ENCODE measurements at places on chromosomes 5 and 9.

GRCh38 chr5:168318240-168318639 lies 26.8 kb downstream of the WWC1 start:
- DNase-seq: no peak

DNA sequence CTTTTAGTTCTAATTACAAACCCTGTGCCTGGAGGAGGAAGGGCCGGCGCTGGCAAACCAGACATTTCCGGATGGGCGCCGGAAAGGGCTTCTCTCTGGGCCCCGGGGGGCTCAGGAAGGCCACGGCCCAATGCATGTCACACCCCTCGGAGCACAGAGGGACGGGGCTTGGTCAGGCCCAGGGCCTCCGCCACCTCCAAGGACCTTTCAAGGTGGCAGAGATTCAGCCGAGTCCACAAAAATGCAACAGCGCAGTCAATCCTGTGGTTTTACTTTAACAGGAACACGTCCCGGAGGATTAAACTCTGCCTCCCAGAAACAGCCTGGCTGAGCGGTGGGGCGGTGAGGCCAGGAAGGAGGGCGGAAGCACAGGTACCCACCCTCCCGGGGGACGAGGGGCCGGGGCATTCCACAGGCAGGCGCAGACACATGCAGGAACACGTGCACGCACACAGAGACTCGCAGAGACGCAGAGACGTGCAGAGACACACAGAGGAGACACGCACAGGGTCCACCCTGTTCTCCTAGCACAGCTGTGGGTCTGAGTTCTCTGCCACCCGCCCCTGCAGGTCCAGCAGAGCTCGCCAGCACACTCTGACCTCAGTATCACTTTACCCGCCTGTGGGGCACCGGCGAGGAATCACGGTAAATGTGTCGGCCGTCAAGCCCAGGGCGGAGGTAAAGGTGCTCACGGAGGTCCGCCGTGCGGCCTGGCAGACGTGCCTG lies 23.0 kb downstream of the SLC9A3 start:
- no peak for DNase-seq

DNA sequence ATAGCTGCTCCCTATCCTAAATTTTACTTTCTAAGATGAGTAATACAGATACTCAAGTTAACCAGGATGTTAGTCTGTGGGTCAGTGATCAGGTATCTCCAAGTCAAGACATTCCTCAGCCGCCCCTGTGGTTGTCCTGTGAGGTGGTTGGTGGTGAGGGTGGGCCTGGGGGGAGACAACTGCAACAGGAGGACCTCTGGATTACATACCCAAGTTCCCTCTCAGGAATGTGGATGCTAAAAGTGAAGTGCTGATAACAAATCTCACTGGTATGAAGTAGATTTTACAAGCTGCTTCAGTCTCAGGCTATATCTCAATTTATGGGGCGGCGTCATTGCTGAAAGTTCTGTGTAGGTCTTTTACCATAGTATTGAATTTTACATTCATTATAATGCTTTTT lies 38.3 kb downstream of the SLC1A3 start:
- DNase-seq: no peak

- no peak for DNase-seq
Measured at GRCh38 chr9:7963026-7963425, 163.4 kb upstream of the DMAC1 start.

DNA sequence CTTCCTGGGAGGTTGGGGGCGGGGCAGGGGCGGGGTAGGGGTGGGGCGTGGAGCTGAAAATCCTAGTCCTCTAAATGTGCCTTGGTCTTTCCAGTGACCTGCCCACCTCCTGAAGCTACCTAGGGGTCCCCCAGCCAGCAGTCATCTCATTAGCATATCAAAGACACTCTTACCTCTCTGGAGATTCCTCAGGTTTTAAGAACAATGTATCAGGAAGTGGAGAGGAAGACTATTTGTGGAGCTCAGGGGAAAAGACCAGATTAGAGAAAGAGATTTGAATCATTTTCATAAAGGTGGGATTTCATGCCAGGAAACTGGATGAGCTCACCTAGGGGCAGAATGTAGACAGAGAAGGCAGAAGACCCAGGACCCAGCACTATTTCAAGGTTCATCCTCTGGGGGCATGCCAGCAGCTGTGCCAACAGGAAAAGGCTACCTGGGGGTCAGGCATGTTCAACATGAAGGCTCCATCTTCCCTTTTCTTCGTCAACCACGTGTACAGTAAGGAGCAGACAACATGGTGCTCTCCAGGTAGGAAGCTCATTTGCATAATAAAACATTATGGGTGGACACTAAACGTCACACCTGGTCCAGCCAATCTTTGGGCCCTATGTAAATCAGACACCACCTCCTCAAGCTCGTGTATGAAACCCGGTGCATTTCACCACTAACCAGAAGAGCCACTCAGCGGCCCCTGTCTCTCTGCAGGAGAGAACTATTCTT lies 6.9 kb downstream of the GMCL2 start:
- DNase-seq: no peak

All from central memory CD4-positive, alpha-beta T cell (primary cell).